Brain (organoid and tissue), 16 donors: ENCODE measurements at places on chromosomes 6 and 20.
A peak's percentile ranks its signal among the peaks of the same experiment; 100 is the strongest.

DNA sequence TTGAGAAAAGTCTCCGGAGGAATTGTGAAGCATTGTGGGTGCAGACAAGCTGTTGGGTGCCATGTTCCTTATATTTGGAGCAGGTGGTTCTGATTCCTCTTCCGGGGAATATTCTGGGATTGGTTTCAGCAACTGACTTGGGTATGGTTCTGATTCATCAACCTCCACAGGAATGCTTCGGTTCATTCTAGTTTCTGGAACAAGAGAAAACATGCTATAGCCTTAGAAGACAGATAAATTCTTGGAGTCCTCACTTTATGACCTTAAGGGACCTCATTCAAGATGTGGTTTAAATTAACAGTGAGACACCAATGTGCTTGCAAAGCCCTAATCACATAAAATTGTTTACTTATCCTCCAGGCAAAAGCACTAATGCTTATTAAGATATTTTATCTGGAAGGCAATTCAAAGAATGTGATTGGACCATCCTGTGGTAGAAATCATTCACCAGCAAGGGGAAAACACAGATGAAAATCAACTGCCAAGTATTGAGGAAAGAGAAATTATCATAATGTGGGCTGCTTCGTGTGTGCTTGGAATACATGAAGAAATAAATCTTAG lies 13.7 kb downstream of the TRAF3IP2 start:
- no peak for DNase-seq

DNA sequence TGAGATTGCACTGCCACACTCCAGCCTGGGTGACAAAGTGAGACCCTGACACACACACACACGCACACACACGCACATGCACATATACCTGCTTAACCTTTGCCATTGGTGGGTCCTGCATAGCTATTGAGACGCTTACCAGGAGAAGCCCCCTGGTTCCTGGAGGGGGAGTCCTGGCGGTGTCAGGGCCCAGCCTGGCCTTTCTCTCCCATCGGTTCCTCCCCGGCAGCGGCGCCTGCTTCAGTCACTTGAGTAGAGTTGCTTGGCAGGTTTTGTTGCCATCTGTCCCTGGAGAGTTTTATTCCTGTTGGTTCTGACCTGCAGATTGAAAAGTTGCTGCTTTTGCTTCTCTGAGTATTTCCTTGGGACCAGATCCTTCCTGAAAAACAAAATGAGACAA lies 20.6 kb upstream of the FAM209A start:
- DNase-seq: no peak

- no peak for DNase-seq
Observed at GRCh38 chr6:144657691-144658090, 372.6 kb downstream of the UTRN start.

DNA sequence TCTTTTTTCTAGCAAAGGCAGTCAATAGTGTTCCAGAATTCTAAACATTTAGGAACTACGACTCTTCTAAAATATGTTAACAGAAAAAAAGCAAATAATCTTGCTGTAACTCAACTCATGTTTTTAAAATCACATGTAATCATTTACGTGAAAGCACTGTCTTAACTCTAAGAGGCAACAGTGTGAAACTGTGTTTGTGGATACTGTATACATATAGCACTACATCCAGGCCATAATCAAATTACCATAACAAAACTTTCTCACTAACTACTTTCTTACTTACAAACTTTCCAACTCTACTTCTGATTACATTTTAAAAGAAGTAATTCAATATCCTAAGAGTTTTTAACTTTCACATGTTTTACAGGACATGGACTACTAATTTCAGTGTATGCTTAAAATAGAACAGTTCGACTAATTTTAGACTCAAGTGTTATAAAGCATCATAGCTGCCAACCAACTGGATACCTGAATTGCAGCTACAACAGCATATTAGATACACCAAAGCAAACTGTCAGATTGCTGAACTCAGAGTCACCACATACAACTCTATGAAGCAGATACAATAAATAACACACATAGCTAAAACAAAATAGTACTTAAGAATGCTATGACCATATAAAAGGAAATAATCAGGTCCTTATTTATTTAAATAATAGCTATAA lies 121.6 kb upstream of the BEND6 start:
- DNase-seq: no peak

DNA sequence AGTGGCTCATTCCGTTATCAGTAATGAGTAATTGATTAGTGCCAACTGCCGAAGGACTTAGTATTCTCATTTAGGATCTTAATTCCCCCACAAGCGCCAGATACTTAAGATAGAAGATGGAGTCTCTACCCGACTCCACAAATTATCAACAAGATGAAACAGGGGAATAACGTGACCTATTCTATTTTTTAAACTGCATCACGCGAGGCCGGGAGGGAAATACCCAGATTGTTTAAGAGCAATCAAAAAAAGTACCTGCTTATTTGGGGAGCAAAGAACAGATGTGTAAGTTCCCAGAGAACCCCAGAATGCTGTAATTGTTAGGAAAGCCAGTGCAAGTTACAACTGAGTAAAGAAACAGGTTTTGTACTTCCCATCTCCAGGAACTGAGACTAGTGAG lies 1.1 kb upstream of the MAP3K5 start:
- no peak for DNase-seq

- DNase-seq: no peak
Observed at GRCh38 chr6:40727271-40727670, 140.1 kb upstream of the LRFN2 start.

- DNase-seq: peak; percentile 25
Observed at GRCh38 chr6:154164397-154164796, 125.4 kb downstream of the OPRM1 start.

DNA sequence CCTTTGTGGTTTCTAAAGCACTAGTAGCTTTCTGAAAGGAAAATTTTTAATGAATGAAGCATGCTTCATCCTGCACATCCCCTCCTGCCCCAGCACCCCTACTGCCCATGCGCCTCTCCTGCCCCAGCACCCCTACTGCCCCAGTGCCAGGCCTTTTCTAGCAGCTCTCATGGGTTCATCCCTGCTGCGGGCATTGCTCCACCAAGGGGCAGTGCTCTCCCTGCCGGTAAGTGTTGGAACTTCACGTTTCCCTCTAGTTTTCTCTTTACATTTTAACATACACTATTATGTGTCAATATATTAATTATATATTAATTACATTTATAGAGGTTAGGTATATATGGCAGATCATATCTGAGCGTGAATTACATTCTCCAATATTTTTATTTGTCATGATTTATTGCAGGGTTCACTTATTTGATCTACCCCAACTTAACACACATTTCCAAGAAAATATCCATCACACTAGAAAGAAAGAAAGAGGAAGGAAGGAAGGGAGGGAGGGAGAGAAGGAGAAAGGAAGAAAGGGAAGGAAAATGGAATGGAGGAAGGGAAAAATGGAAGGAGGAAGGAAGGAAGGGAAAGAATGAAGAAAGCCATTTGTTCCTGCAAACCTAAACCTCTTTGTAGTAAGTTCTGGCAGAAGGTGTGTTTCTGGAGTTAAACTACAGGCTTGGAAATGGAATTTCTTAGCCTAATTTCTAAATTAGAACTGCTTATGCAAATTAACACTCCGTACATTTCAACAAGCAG lies 46.8 kb downstream of the CEP43 start:
- no peak for DNase-seq

- no peak for DNase-seq
Observed at GRCh38 chr6:40791004-40791403, 203.8 kb upstream of the LRFN2 start.

- DNase-seq: no peak
Observed at GRCh38 chr6:26307850-26308249, 57.1 kb upstream of the BTN3A2 start.

DNA sequence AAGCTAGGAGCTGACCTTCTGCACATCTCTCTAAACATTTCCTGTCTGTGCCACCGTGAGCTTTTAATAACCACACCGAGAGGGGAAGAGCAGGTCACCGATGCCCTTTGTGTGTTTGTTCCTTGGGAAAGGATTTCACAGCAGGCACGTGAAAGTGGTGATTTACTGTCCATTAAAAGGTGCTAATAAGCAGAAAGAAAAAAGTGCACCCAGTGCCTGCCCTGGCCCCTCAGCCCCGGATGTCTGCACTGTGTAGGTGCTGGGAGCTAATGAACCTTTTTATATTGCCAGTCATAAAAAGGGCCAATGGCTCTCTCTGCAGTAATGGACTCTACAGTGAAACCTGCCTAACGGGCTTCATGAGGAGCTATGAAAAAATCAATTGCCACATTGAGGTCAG lies 312.6 kb downstream of the C6orf118 start:
- no peak for DNase-seq

- DNase-seq: no peak
Observed at GRCh38 chr6:1827984-1828793, 218.5 kb downstream of the FOXC1 start.

GRCh38 chr20:62068997-62069396 lies 3.3 kb upstream of the TAF4 start:
- DNase-seq: no peak

- no peak for DNase-seq
Observed at GRCh38 chr6:106110164-106110826, 24.2 kb downstream of the PRDM1 start.

DNA sequence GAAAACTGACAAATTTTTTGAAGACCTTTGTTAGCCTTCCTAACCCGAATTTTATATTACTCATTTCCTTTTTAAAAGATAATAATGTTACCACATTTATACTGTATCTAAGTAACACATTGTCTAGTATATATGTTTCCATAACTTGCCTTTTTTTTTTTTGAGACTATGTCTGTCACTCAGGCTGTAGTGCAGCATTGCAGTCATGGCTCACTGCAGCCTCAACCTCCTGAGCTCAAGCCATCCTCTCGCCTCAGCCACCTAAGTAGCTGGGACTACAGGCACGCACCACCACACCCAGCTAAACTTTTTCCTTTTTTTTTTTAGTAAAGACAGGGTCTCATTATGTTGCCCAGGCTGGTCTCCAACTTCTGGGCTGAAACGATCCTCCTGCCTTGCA lies 18.6 kb downstream of the ZNFX1 start:
- DNase-seq: no peak

GRCh38 chr6:96099069-96099468 lies 83.3 kb downstream of the FUT9 start:
- no peak for DNase-seq

- no peak for DNase-seq
Observed at GRCh38 chr6:159052720-159053119, 7.9 kb upstream of the TAGAP start.

DNA sequence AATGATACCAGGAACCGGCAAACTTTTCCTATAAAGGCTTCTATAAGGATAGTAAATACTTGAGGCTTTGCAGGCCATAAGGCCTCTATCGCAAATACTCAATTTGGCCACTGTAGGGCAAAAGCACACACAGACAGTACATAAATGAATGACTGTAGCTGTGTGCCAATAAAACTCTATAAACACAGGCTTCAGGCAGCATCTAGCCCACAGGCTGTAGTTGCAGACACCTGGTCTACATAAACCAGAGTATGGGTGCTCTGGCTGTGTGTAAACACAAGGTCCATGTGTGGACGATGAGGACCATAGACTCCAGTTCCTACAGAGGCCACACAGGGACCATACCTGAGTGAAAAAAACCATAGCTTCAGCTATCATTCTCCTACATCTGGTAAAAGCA lies 52.2 kb downstream of the ZMYND8 start:
- no peak for DNase-seq

- DNase-seq: no peak
Observed at GRCh38 chr6:121439475-121439874, 4.0 kb downstream of the GJA1 start.

- DNase-seq: no peak
Observed at GRCh38 chr6:158912655-158913054, 87.3 kb downstream of the RSPH3 start.

GRCh38 chr6:6260196-6260722 lies 60.2 kb downstream of the F13A1 start:
- DNase-seq: no peak

DNA sequence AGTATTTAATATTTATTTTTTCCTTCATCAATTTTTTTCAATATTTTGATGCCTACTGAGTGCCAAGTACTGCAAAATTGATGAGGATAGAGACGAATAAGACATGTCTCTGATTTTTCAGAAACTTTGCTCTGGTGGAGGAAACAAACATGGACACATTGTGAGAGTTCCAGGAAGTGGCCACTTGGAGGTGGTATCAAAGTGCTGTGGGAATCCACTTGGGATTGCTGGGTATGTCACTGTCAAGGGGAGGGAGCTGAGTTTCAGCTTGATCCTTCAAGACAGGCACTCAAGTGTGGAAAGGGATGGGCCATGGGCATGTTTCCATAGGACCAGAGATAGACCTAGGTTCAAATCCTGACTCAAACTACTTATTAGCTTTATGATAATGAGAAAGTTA lies 24.5 kb upstream of the ABCC10 start:
- DNase-seq: no peak

DNA sequence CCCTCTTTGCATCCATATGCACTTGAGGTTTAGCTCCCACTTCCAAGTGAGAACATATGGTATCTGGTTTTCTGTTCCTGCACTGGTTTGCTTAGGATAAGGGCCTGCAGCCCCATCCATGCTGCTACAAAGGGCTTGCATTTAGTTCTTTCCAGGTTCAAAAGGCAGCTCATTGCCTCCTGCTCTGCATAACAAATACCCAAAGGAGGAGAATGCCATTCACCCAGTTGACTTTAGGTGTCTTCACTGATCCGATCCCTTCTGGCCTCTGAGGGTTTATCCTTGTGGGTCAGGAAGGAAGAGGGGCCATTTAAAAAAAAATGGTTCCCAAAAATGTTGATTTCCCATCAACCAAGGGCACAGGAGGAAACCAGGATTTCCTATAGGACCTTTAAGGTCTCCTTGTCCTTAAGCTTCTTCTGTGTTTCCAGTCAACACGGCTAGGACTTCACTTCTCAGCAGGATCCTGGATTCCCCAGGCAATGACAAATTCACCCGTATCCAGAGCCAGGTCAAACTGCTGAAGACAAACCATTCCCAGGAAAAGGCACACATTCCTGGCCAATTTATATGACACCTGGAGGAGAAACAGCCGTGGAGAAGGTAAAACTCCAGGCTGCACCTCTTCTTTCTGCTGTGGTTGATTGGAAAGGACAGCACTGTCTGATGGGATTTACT lies 447.7 kb upstream of the CDH4 start:
- DNase-seq: no peak

DNA sequence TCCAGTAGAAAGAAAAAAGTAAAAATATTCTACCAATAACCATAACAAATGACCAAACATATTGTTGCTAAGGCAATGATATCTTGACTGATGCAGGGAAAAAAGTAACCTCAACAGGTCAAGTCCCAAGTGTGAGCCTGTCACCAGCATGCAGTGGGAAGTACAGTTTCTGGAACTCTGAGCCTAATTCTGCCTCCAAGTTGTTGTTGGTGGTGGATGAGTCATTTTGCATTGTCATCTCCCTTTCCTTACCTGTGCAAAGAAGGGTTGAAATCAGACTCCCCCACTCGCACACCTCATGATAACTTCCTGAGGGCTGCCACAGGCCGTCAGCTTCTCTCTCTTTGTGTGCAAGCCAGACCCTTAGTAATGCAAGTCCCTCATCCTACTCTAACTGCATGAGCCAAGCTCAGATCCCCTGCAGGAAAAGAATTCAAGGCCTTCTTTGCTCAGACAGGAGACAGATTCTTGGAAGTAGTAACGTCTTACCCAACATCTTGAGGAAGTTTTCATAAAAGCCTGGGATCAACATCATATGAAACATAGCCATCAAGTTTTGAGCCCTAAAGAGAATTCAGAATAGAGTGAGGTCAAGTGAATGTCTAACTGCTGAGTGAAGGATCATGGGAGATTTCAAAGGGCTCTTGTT lies 207.6 kb upstream of the FOXA2 start:
- DNase-seq: no peak

GRCh38 chr20:51318058-51318949 lies 224.2 kb downstream of the NFATC2 start:
- peak; percentile 33 for DNase-seq
